ENCODE measurements at places on chromosomes 2 and 18. TPM values are rescaled to one million over a fixed set of nuclear protein-coding genes. Genes with fewer than 3 reads are reported as not detected.

- H3K4me1 ChIP-seq, result peaks cover 7% of the 10 kb centered on the region
- H3K4me3 ChIP-seq, result peak overlapping the region; percentile 5
- no peaks in the 10 kb centered on the region for H3K36me3 ChIP-seq
These were observed 58.2 kb upstream of the ST6GAL2 start for GRCh38 chr2:106944215-106944614.

GRCh38 chr2:161481619-161482018, 65.5 kb downstream of the TBR1 start:
- DNase-seq, result no peak
- H3K4me1 ChIP-seq, result no peaks in the 10 kb centered on the region
- no peaks in the 10 kb centered on the region for H3K27me3 ChIP-seq
- H3K27ac ChIP-seq, result no peak overlapping the region
- H3K4me3 ChIP-seq, result no peak overlapping the region

GRCh38 chr2:215020283-215020682, 118.1 kb downstream of the ABCA12 start:
- H3K4me3 ChIP-seq, result no peak overlapping the region
- H3K4me1 ChIP-seq, result no peaks in the 10 kb centered on the region
- H3K36me3 ChIP-seq, result no peaks in the 10 kb centered on the region
- no peaks in the 10 kb centered on the region for H3K27me3 ChIP-seq
- H3K27ac ChIP-seq, result no peak overlapping the region
- no peak for DNase-seq

DNA sequence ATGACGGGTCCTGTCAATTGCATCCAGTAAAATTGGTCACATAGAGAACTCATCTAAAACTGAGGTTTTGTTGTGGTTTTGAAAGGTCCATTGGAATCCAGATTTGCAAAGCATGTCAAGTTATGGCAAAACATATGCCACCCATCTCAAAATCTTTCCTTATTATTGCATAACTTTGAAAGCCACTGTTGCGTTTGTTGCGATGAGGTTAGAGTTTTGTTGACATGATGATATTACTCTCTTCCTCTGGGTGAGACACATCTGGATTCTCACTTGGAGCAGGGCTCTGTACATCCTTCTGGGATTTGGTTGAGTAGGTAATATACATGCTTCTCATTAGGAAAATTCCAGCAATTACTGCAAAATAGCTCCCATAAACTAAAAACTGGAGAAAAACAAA, 20.6 kb downstream of the SCYGR5 start:
- DNase-seq, result no peak
- no peaks in the 10 kb centered on the region for H3K4me1 ChIP-seq
- H3K27ac ChIP-seq, result no peak overlapping the region
- H3K4me3 ChIP-seq, result no peak overlapping the region

GRCh38 chr2:207662203-207662602, 37.0 kb upstream of the METTL21A start:
- H3K4me1 ChIP-seq, result 0 out of 2 replicates have a peak, but pooled peaks cover 6% of the 10 kb centered on the region
- no peaks in the 10 kb centered on the region for H3K27me3 ChIP-seq
- no peak for DNase-seq
- H3K4me3 ChIP-seq, result no peak overlapping the region
- no peak overlapping the region for H3K27ac ChIP-seq
- H3K36me3 ChIP-seq, result no peaks in the 10 kb centered on the region

NFU1 gene
- 22.2 TPM for polyA plus RNA-seq

FZD7 gene
- 16.1 TPM for polyA plus RNA-seq

KCNK3 gene
- polyA plus RNA-seq, result 0.16 TPM

HOXD8 gene
- 8.2 TPM for polyA plus RNA-seq
